ENCODE measurements at places on chromosomes 1 and 21.

GRCh38 chr1:174032671-174033222 lies 10.6 kb upstream of the RC3H1 start:
- DNase-seq, result no peak

GRCh38 chr1:38881487-38881886 lies at the start of gene GJA9:
Gene GJA9 (minus strand): TSS chr1:38881587. CDS start chr1:38876098, 5,489 bp downstream.
- DNase-seq, result no peak

GRCh38 chr1:30029677-30030076 lies 693.7 kb downstream of the MATN1 start:
- DNase-seq, result no peak

- no peak for DNase-seq
Observed at GRCh38 chr1:233719655-233720341, 105.9 kb downstream of the KCNK1 start.

- no peak for DNase-seq
Observed at GRCh38 chr1:153849487-153850185, 73.1 kb downstream of the GATAD2B start.

DNA sequence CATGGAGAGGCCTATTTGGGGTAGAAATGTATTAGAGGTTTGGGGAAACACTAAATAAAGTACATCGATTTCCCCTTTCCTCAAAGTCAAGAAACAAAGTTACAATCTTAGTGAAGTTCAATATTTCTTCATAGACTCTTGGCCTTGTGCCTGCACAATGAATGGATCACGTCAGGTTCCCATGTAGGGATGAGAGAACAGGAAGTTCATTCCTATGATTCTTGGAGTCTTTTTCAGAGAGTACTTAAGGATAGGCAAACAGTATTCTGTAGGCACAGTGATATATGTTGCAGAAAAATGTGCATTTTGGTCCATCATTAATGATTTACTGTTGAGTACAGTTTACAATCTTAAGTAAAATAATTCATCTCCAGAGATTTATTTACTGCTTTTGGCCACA lies 275.5 kb downstream of the RGS7 start:
- no peak for DNase-seq

DNA sequence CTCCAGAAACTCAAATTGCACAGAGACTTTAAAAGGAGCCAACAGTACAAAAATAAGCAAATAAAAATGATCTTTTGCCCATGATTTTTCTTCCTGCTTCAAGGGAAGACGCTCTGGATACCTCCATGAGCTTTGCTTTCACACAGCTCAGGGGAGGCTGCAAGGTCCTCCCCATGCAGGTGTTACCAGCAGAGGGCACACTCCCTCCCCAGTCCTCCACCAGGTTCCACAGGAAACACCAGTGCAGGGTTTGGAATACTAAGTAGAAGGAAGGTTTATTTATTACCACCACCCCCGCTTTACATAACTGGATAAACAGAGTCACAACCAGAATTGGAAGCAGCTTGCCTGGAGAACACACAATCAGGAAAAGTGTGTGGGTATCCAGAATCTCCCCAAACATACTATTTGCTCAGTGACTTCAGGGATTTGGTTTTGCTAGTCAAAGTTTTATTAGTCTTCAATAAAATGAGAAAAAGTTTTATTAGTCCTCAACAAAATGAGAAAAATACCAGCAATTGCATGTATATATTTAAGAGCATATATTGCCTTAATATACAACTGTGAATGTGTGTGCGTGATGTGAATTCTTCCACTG lies 37.3 kb downstream of the HSD3B1 start:
- no peak for DNase-seq

DNA sequence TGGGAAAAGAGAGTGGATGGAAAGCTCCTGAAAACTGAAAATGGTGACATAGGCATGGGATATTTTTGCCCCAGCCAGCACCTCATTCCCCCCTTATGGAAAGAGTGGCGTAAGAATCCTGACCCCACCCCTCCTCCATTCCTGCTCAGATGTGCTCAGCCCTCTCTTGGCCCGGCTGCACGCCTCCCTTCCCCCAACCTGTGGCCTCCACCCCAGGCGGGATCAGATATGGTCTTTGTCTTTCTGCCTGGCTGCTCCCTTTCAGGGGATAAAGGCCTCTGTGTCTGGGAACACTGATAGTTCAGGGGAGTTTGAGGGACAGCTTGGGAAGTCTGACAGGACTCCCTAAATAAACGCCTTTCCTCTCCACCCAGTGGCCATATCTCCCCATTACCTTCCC lies 49.8 kb downstream of the KIRREL1 start:
- DNase-seq, result no peak

GRCh38 chr21:40985370-40985769 lies 138.4 kb upstream of the DSCAM start:
- no peak for DNase-seq

DNA sequence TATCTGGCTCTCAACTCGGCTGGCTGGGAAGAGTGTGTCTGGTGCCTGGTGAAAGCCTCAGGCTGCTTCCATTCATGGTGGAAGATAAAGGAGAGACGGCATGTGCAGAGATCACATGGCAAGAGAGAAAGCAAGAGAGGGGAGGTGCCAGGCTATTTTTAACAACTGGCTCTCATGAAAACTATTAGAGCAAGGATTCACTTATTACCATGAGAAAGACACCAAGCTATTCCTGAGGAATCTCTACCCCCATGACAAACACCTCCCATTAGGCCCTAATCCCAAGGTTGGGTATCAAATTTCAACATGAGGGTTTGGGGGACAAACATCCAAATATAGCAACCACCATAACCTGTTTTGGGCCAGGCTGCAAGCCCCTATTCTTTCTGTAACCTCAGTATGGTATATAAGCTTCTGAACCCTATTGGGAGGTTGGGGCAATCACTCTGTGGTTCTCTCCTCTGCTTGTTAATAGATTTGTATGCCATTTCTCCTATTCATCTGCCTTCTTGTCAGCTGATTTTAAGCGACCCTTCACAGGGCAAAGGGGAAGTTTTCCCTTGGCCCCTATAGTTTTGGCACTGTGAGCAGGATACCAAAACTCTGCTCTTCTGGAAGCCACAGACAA lies 179.0 kb upstream of the TNR start:
- DNase-seq, result no peak

DNA sequence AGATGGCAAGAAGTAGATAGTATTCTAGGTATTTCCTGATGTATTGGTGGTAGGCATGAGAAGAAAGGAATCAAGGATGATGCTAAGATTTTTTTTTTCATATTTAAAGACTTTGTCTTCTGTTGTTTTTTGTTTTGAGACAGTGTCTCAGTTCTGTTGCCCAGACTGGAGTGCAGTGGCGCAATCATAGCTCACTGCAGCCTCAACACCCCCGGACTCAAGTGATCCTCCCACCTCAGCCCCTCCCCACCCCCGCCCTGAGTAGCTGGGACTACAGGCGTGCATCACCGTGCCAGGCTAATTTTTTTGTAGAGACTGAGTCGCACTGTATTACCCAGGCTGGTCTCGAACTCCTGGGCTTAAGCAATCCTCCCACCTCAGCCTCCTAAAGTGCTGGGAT lies 2.8 kb upstream of the CAPZB start:
- no peak for DNase-seq

DNA sequence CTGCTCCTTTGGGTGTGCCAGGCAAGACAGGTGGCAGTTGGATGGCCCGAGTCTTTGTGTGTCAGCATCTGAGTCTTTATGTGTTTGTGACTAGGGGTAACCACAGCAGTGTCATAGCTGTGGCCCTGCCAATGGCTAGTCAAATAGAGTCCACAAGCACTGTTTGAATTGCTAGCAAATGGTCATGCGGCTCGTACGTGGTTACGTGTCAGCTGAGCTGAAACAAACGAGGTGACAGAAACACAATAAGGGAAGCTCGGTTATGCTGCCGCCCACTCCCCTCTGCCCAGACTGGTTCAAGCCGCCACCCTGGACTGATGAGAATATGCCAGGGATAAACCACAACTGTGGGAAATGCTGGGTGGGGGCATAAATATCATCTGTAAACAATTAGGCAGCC lies 174.3 kb upstream of the LMO4 start:
- DNase-seq, result no peak

GRCh38 chr1:63281753-63282152 lies 40.6 kb upstream of the FOXD3 start:
- DNase-seq, result no peak

DNA sequence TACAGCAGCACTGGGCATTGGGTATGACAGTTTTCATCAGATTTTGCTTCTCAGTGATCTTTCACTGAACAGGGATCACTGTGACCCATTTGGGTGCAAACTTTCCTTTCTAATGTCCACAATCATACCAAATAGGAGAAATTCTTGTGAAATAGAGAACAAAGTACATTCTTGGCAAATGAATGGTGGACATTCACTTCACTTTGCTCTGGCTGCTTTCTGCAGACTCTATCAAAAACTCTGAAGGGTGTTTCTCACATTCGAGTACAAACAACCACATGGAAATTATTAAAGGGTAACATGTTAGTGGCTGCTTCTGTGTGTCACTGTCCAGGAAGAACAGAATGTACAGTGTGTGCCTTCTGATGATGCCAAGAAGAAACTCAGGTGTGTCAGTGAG lies 61.9 kb upstream of the ADAM30 start:
- no peak for DNase-seq

- no peak for DNase-seq
Observed at GRCh38 chr21:15282665-15283064, 217.9 kb upstream of the NRIP1 start.

- no peak for DNase-seq
Observed at GRCh38 chr1:26027716-26028489, 6.3 kb downstream of the EXTL1 start.

DNA sequence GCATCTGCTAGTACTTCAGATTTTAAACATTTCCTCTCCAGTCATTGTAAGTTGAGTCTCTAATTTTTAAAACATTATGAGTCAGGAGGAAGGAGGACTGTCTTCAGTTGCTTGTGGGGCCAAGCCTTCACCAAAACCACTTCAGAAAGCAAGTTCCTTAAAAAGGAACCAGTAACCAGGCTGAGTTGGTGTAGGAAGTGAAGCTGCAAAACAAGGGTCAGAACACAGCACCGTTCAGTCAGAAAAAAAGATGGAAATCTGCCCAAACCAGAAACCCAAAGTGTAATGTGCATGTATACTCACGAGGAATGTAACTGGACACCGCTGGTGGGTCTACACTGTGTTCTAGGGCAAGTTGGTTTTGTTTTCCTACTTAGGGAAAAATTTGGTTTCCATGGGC lies 402.1 kb downstream of the SETD4 start:
- DNase-seq, result no peak

- no peak for DNase-seq
Observed at GRCh38 chr1:100543640-100544039, 5.7 kb downstream of the GPR88 start.

DNA sequence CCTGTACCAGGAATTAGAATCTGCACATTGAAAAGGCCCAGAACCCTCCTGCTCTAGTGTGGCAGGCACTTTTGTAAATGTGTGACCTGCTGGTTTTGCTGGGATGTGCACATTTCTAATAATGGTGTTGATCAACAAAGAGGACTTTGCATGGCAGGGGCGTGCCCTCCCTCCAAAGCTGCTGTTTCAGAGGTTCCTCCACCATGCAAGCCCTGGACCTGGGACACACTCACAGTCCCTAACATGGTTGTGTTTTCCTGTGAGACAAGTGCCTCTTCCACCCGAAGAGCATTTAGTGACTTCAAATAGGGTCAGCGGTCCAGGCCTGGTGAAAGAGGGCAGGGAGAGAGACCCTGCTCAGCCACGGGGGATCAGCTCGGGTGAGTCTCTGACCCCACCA lies 28.1 kb downstream of the TENT5C start:
- DNase-seq, result no peak
